ENCODE measurements at places on chromosomes 5 and 9.

- no peak for DNase-seq
These were observed 32.4 kb upstream of the NFIB start for GRCh38 chr9:14346231-14346791.

GRCh38 chr9:16996901-16997491, 126.5 kb upstream of the BNC2 start:
- DNase-seq, result no peak

DNA sequence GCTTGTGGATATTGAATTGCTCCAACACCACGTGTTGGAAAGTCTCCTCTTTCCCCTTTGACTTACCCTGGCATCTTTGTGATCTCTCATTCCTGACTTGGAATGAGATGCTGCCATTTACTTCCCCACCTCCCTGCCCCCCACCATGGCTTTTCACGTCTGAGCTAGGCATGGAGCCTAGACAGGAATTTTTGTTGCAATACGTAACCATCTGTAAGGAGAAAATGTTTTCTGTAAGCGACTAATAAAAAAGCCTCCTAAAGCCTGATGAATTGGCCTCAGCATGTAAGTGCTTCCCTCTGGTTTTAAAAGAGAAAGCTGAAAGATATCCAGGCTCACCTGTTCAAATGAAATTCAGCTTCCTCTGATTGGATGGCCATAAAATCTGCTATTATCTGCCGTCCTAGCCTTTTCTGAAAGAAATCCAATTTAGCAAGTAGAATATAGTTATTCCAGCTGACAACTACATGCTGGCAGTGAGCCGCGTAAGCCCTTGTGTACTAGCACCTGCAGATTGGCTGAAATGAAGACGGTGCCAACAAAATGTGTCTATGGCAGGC, 200.1 kb downstream of the NSG2 start:
- no peak for DNase-seq

DNA sequence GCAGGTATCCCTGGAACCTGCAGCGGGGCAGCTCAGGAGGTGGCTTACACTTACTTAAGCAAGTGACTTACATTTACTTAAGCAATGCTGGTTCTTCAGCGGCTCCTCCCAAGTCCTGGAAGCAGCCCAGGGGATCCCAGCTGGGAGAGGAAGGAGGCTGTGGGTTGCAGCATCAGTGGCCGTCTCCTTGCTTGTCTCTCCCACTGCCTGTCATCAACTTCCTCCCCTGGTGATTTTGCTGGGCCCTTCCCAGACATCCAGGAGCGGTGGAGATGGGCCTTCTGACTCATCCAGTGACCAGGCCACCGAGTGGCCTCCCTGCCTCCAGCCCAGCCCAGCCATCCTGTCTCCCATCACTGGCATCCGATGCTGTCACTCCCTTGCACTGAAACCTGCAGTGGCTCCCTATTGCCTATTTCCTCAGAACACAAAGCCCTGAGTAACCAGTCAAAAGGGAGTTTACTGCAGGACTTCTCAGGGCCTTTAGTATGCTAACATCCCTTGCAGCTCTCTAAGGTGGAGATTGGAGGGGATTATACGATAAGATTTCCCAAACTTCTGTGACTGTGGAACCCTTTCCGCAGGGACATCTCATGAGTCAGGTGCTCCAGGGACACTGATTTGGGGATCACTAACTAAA, 155.9 kb upstream of the PHYKPL start:
- no peak for DNase-seq

- DNase-seq, result no peak
These were observed 86.3 kb upstream of the MELK start for GRCh38 chr9:36486329-36486932.

DNA sequence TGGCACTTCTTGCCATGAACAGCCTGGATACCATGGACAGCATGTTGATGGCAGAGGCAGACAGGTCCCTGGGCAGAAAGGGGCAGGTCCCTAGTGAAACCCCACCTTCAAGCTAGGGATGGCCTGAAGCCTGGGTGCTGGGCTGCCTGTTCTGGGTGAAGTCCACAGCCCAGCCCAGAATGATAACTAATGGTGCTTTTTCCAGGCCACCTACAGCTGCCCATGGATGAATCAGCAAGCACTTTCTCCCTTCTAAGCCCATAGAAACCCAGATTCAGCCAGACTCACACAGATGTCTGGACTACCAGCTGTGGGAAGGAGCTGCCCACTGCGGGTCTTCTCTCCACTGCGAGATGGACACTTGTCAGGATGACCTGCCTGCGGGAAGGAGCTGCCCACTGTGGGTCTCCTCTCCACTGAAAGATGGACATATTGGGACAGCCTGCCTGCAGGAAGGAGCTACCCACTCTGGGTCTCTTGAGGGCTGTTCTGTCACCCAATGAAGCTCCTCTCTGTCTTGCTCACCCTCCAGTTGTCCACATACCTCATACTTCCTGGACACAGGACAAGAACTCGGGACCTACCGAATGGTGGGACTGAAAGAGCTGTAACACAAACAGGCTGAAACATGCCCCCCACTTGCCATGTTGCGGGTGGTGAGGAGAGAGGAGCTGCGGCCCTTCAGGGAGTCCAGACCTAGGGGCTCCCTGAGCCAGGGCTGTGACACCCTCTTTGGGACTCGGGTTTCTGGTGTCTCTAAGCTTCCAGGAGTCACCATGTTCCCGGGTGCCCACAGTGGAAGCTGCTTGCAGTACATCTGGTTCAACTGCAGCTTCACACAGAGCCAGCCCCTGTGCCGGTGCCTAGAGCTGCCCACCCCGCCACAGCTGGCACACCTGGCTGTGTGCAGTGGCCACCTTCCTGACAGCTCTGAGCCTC, 60.7 kb upstream of the SYNPO start:
- DNase-seq, result no peak

DNA sequence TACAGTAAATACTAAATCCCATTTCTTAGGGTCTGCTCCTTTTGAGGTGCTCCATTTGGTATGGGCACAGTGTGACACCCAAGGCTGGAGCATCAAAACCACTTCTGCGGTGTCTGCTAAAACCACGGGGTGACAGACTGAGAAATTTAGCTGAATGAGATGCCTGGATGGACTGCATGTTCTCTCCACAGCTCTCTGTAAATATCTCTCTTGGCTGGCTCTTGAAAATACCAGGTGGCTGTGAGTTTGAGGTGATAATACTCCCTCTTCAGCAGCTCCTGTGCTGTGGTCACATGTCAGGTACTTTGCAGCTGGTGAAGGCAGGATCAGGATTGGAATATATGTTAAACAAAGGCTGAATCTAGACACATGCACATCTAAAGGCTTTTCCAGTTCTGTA, 93.7 kb upstream of the SIMC1 start:
- no peak for DNase-seq

- DNase-seq, result no peak
These were observed 29.9 kb downstream of the ACSL6 start for GRCh38 chr5:131981516-131981915.

GRCh38 chr9:131635285-131635684, 90.0 kb downstream of the PRRT1B start:
- peak; percentile 44 for DNase-seq

DNA sequence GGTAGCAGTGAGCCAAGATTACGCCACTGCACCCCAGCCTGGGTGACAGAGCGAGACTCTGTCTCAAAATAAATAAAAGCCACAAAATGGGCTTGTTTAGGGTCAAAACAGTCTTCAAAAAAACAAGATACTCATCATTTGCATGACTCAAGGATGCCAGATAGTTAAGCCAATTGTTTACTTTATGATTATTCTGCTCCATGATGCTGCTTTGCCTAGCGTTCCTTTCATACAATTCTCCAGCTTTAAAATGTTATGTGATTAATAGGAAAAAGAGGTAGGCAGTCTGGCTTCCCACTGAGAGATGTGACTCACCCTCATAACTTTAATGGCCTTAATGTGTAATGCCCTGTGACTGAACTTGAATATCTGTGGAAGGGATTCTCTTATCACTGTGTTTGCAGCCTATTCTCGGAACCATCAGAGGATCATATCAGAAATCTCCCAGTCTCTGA, 364.6 kb upstream of the TRPC7 start:
- no peak for DNase-seq

- no peak for DNase-seq
These were observed 108.3 kb downstream of the CETN3 start for GRCh38 chr5:90301248-90301647.

GRCh38 chr5:16791036-16791705, 144.9 kb downstream of the MYO10 start:
- DNase-seq, result no peak

- no peak for DNase-seq
These were observed 115.7 kb downstream of the PAPPA start for GRCh38 chr9:116269250-116269649.

GRCh38 chr5:15366676-15367391, 133.1 kb upstream of the FBXL7 start:
- DNase-seq, result no peak

DNA sequence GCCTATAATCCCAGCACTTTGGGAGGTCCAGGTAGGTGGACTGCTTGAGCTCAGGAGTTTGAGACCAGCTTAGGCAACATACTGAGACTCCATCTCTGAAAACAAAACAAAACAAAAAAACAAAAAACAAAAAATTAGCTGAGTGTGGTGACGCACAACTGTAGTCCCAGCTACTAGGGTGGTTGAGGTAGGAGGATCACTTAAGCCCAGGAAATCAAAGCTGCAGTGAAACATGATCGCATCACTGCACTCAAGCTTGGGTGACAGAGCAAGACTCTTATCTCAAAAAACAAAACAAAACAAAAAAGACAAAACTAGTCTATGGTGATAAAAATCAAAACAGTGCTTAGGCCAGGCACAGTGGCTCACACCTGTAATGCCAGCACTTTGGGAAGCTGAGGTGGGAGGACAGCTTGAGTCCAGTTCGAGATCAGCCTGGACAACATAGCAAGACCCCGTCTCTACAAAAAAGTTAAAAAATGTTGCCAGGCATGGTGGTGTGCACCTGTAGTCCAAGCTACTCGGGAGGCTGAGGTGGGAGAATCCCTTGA, 28.8 kb downstream of the FBXO10 start:
- DNase-seq, result no peak

DNA sequence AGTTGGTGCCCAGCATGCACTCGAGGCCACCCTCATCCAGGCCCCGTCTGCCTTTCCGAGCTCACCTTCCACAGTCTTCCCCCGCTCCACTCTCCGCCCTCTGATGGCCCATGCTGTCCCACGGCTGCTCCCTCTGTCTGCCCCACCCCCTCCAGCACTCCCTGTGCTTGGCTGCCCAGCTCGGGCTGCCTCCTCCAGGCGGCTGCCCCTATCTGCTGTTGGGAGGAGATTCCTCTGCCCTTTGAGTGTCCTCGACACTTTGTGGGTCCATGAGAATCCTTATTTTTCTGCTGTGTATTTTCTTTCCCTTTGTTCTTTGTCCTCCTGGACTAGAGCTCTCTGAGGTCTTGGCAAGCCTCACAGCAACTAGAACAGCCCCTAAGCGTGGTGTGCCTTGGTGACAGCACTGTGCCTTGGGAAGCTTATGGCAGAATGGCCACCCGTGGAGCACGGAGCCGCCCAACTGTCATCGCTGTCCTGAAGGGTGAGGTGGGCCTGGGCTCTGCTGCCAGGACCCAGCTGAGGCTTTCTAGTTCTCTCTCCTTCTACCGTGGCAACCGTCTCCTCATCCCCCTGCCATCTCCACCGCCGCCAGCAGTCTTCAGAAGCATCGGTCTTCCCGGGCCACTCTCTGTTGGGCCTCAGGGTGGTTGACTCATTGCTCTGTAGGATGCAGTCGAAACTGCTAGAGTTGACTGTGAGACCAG, 5.2 kb downstream of the NTMT1 start:
- no peak for DNase-seq

- DNase-seq, result no peak
These were observed 40.3 kb downstream of the HEXB start for GRCh38 chr5:74725331-74725730.

- DNase-seq, result no peak
These were observed 28.0 kb downstream of the TLE1 start for GRCh38 chr9:81661339-81661738.

DNA sequence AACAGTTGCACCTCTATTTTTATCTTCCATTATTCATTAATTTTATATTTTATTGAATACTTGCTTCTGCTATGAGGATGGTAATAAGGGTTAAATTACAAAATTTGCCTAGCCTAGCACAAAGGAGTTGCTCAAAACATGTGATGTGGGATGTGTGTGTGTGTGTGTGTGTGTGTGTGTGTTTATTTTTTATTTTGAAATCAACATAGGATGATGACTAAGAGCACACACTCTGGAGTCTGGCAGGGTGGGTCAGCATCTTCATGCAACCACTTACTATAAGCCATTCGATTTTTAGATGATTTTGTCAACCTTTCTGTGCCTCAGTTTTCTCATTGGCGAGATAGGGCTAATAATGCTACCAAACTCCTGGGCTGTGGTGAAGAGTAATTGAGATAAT, 57.7 kb upstream of the MAMDC2 start:
- no peak for DNase-seq

- DNase-seq, result no peak
These were observed 25.1 kb downstream of the SPACA9 start for GRCh38 chr9:132903574-132904492.

- DNase-seq, result no peak
These were observed 2.4 kb downstream of the SPINK6 start for GRCh38 chr5:148205044-148205806.

- DNase-seq, result no peak
These were observed 67.4 kb upstream of the PTCH1 start for GRCh38 chr9:95584176-95584575.

GRCh38 chr5:54226215-54226614, 84.2 kb downstream of the ARL15 start:
- DNase-seq, result no peak

DNA sequence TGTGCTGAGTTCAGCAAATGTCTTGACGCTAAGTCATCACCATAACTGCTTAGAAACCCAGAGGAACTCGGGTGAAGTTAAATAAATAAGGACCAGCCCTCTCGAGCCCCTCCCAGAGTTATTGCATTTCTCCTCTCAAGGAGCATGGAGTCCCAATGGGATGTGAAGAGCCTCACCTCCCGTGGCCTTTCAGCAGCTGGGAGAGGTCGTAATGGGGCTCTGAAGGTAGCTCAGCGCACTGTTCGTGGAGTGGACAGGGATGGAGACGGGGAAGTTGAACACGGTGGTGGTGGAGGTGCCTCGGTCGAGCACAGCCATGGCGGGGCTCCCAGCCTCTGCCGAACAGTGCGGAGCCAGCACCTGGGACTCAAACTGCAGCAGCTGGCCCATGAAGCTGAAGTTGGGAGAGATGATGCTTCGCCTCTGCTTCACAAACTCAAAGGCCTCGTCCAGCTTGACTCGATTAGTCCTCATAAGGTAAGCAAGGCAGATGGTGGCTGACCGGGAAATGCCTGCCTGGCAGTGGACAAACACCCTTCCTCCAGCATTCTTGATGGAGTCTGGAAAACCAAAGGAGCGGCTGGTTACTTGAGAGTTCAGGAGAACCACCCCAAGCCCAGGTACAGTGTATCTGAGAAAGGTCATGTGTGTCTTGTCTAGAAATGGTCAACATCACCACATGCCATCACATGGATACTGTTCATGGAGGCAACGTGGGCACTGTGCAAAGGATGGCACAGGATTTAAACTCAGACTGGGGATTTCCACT, 2.2 kb downstream of the DUSP1 start:
- DNase-seq, result no peak

Data from stimulated activated CD4-positive, alpha-beta T cell treated with anti-CD3 and anti-CD28 coated beads, Interleukin-1b, Interleukin-23, amount 100 ng/mL, for 1 hour (primary cell).